Upper lobe of left lung (tissue), 6 donors: ENCODE measurements at places on chromosomes 1 and 21. TPM values are rescaled to one million over a fixed set of nuclear protein-coding genes. Genes with fewer than 3 reads are reported as not detected.

Gene ARMH1
- 29.3 TPM for total RNA-seq

Gene TRIM17
- 7.4 TPM for total RNA-seq

Gene TNFRSF8
- 0.79 TPM for total RNA-seq

Gene TRIM58
- 2.1 TPM for total RNA-seq

Gene SLC35F3
- 0.40 TPM for total RNA-seq

Gene AMY1A
- total RNA-seq, result not detected

Gene DHRS3
- 126 TPM for total RNA-seq

Gene C1orf105
- not detected for total RNA-seq

Gene RHOC
- total RNA-seq, result 101 TPM

Gene ERICH3
- 37.5 TPM for total RNA-seq

Gene SRM
- total RNA-seq, result 7.3 TPM

Gene ARHGEF19
- total RNA-seq, result 7.2 TPM

Gene POGZ
- 70.6 TPM for total RNA-seq

Gene ZNF683
- total RNA-seq, result 0.49 TPM

Gene FRRS1
- 12.6 TPM for total RNA-seq

Gene ITGB2
- total RNA-seq, result 151 TPM

Gene NHLH1
- not detected for total RNA-seq

Gene TMPRSS2
- total RNA-seq, result 71.6 TPM

Gene C1QB
- total RNA-seq, result 1,763 TPM

Gene MMEL1
- not detected for total RNA-seq

Gene PTPN22
- total RNA-seq, result 7.0 TPM
